ENCODE measurements at places on chromosomes 1 and 21.

- DNase-seq: no peak
Observed at GRCh38 chr1:228794810-228795209, 59.5 kb downstream of the RHOU start.

- DNase-seq: no peak
Observed at GRCh38 chr1:64492424-64492823, 22.5 kb downstream of the CACHD1 start.

GRCh38 chr1:61053712-61054600 is 28.4 kb upstream of the NFIA start:
- DNase-seq: no peak

- no peak for DNase-seq
Observed at GRCh38 chr1:32250893-32251716, at the start of gene LCK. LCK (plus strand) TSS chr1:32251265; CDS start chr1:32274330, 23,065 bp downstream.

- DNase-seq: no peak
Observed at GRCh38 chr1:116119876-116120275, 8.7 kb downstream of the MAB21L3 start.

DNA sequence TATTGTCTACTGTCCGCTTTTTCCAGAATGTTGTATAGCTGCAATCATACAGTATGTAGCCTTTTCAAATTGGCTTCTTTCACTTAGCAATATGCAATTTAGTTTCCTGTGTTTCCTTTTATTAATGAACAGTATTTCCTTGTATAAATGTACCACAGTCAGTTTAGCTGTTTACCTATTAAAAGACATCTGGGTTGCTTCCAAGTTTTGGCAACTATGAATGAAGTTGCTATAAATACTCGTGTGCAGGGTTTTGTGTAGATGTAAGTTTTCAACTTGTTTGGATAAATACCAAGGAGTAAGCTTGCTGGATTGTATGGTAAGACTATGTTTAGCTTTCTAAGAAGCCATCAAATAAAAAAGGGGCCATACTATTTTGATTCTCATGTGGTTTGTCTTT is 24.4 kb upstream of the KCNJ6 start:
- DNase-seq: no peak

- DNase-seq: no peak
Observed at GRCh38 chr1:206809504-206810084, 37.3 kb upstream of the IL10 start.

DNA sequence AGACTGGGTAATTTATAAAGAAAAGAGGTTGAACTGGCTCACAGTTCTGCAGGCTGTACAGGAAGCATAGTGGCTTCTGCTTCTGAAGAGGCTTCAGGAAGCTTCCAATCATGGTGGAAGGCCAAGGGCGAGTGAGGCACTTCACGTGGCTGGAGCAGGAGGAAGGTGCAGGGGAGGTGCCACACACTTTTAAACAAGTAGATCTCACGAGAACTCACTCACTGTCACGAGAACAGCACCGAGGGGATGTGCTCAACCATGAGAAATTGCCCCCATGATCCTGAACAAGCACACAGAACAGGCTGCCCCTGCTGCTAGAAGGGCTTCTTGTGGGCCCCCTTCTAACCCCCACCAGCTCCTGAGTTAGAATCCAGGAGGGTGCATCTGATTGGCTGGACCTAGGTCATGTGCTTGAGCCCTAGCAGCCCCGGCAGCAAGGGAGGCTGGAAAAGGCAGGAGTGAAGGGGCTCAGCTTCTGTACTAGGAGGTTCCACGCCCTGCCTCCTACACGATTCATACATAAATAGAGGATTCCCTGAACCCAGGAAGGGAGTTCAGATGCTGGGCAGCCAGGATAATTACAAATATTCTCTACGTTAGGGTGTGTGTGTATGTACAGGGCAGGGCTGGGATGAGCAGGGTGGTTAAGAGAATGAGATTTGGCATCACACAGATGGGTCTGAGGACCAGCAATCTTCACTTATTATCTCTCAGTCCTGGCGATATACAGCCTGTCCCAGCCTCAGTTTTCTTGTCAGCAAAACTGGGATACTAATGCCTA is 72.8 kb upstream of the ATP5PO start:
- no peak for DNase-seq

GRCh38 chr1:16351456-16351993 is 755 bp downstream of the FBXO42 start:
- DNase-seq: no peak

DNA sequence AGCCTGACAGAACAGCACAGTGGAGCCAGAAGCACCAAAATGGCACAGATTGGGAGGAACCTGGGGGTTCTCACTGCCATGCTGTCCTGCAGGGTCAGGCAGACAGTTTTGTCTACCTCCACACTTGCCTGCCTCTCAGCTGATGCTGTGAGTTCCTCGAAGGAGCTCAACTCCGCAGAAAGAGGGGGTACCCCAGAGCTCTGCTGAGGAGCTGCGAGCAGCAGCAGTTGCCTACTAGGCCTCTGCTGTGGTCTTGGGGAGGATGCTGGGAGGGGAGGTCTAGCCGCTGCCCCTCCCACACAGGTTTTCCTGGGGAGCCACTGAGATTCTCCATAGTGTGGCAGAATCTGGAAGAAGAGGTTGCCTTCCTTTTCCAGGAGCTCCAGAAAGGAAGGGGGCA is 192.5 kb downstream of the FOXD2 start:
- DNase-seq: no peak

- DNase-seq: no peak
Observed at GRCh38 chr1:181508486-181509165, 25.3 kb downstream of the CACNA1E start.

DNA sequence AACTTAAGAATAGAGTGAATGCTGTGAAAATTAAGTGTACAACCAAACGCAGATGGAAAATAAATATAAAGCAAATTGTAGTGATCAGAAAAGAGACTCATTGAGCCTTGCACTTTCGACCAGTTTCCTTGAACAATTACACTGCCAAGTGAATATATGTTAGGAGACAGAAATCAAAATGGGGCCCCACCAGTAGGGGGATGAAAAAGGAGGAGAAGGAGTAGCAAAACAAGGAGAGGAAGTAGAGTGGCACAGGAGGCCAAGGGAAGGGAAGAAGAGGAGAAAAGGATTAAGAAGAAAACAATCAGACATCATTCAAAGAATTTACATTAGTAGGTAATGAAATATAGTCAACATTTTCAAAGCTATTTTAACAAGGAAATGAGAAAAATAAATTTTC is 1770.6 kb downstream of the PLA2G4A start:
- no peak for DNase-seq

GRCh38 chr1:67089685-67090208 is 35.8 kb upstream of the SLC35D1 start:
- no peak for DNase-seq

GRCh38 chr1:81894867-81895266 is 94.1 kb downstream of the ADGRL2 start:
- no peak for DNase-seq

DNA sequence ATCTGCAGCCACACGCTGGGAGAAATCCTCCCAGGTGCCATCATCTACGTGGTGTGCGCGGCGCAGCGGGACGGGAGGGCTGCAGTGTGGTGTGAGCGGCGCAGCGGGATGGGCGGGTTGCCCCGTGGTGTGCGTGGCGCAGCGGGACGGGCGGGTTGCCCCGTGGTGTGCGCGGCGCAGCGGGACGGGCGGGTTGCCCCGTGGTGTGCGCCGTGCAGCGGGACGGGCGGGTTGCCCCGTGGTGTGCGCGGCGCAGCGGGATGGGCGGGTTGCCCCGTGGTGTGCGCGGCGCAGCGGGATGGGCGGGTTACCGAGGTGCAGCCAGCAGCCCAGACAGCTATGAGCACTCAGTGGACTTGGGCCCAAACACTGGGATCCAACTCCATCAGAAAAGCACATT is 4.7 kb downstream of the WRAP73 start:
- DNase-seq: no peak

GRCh38 chr1:86754265-86754974 is 50.0 kb downstream of the SH3GLB1 start:
- DNase-seq: no peak

- DNase-seq: no peak
Observed at GRCh38 chr1:244138399-244138798, 87.3 kb downstream of the ZBTB18 start.

GRCh38 chr1:88737338-88737927 is 53.4 kb downstream of the PKN2 start:
- DNase-seq: no peak

- no peak for DNase-seq
Observed at GRCh38 chr1:12220890-12221289, 8.9 kb upstream of the VPS13D start.

- DNase-seq: peak; percentile 5
Observed at GRCh38 chr1:116498789-116499628, 71.8 kb downstream of the CD58 start.

GRCh38 chr1:156126043-156126629 is 11.6 kb downstream of the LMNA start:
- peak; percentile 88 for DNase-seq

GRCh38 chr1:42945164-42945563 is 13.5 kb downstream of the SLC2A1 start:
- no peak for DNase-seq

- DNase-seq: no peak
Observed at GRCh38 chr1:32353886-32354570, 8.3 kb downstream of the FAM229A start.

DNA sequence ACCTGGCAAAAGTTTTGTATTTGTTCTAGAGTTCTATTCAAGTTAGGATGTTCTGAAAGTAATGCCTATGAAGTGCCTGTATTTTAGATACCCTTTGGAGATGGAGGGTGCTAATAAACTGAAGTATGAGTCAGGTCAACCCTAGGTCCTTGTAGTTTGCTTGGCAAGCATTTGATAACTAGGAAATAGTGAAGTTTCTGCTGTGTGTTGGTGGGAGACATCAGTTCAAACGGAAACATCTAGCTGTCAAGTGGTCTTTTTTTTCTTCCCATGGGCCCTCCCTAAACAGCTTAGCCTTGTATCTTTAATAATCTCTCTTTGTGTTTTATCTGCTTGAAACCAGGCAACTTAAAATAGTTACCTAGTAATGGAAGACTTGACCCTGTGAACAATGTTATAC is 4.5 kb downstream of the MRPS6 start:
- no peak for DNase-seq

- DNase-seq: no peak
Observed at GRCh38 chr1:164562061-164562460, 3.1 kb downstream of the PBX1 start.

DNA sequence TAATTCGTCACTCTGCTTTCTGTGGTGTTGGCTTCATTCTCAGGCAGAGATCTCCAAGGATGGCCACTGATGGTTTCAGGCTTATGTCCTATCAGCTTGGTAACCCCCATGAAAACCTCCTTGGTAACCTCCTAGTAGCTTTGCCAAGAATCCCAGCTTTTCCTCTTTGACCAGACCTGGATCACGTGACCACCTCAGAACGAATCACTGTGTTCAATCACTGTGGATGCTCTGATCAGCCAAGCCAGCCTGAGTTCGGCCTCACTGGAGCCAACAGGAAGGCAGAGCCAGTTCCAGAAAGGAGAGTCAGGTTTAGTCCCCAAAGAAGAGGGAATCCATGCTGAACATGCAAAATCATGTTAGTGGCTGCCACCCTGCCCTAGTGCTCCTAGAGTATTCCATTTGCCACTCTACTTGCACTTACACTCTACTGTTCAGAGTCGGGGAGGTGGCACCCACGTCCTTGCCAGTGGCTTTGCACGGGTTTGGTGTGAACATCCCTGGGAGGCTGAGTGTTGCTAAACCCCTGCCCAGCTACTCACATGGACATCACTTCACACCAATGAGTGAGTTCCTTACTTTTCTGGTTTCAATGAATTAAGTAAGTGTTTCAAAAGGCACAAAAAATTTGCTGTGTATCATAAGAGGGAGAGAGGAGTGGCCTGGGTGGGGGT is 33.5 kb upstream of the SSBP3 start:
- DNase-seq: no peak

- DNase-seq: no peak
Observed at GRCh38 chr1:32042330-32042729, 28.7 kb downstream of the KHDRBS1 start.

GRCh38 chr1:89894210-89895201 is 73.7 kb downstream of the LRRC8D start:
- DNase-seq: no peak

DNA sequence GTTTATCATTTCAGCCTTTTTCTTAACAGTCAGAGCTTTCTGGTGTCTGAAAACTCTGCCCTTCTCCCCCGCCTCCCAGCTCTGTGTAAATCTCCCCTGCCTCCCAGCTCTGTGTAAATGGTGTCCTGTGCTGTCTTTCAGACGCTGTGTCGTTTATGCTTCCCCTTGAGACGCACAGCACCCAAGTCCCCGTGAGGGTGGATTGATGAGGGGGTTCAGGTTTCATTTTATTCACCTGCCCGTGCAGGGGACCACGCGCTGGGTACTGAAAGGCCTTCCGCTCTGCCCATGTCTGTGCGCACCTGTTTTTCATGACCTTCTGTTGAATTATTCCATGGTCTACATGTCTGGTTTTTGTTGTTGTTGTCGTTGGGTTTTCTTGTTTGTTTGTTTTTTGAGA is 108.2 kb upstream of the COL6A1 start:
- no peak for DNase-seq

- DNase-seq: no peak
Observed at GRCh38 chr1:53336146-53336545, 8.3 kb upstream of the LRP8 start.

DNA sequence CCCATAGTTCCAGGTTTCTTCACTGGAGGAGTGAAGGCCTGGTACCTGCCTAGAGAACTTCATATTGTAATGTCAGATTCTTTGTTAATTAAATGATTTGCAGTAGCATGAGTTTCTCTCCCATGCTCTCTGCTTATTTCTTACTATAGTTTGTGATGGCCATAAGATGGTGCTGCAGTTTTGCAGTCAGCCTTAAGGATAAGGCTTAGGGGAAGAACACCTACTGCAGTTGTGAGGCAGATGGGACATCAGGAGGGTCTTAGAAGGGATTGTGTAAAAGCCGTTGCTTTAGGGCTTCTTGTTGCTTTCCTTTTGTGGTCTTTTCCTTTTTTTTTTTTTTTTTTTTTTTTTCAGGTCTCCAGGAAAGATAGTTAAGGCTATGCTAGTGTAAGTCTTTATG is 61.8 kb downstream of the MACF1 start:
- no peak for DNase-seq

DNA sequence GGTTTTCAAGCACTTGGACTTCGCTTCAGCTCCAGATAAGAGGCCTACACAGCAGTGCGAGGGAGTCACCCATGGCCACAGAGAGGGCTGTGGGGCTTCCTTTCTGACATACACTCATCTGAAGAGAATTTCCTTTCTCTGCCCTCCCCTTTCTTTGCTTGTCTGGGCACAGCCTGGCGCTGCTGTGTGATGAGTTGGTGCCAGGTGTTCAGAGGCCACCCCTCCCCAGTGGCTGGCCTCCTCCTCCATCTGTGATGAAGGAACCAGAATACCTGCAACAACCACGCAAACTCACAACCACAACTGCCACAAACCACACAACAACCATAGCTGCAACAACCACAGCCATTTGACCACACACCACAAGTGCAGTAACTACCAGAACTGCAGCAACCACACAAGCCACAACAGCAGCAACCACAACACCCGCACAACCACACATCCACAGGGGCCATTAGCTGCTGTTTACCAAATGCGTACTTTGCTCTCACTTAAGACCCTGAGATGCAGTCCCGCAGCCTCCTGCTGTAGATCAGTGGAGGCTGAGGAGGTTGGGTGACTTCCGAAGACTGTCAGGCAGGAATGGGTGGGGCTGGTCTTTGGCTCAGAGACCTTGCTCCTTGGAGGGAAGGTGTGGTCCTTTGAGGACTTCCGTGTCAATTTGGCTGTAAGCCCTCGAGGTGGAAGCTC is 71.1 kb downstream of the IER5 start:
- DNase-seq: no peak

- DNase-seq: no peak
Observed at GRCh38 chr1:196317535-196318522, 290.4 kb downstream of the KCNT2 start.

- no peak for DNase-seq
Observed at GRCh38 chr1:224684979-224685425, 68.9 kb downstream of the CNIH3 start.

GRCh38 chr1:20339811-20340457 is 49.3 kb downstream of the VWA5B1 start:
- no peak for DNase-seq

Measured in GOT3 (cell line).